Activated T-cell treated with anti-CD3 and anti-CD28 coated beads, Interleukin-2, amount 50 U/mL, for 4 hours (primary cell): ENCODE measurements at places on chromosomes 5 and 9. TPM values are rescaled to one million over a fixed set of nuclear protein-coding genes. Genes with fewer than 3 reads are reported as not detected.

GDA gene
- total RNA-seq = 0.22 TPM

FABP6 gene
- not detected for total RNA-seq

JADE2 gene
- total RNA-seq = 76.8 TPM

PHF24 gene
- total RNA-seq = 0.08 TPM

PCDHB10 gene
- total RNA-seq = not detected

MEIKIN gene
- not detected for total RNA-seq

CDKN2B-AS1 gene
- not detected for total RNA-seq

OR13C8 gene
- total RNA-seq = not detected

CATSPER3 gene
- total RNA-seq = 0.38 TPM

NACC2 gene
- 5.9 TPM for total RNA-seq

CRHBP gene
- not detected for total RNA-seq

GABRG2 gene
- total RNA-seq = not detected

GARNL3 gene
- total RNA-seq = 1.5 TPM

SPINK7 gene
- not detected for total RNA-seq

ANKRD34B gene
- total RNA-seq = not detected

PAEP gene
- not detected for total RNA-seq

LHX3 gene
- total RNA-seq = 0.08 TPM

LRRC14B gene
- total RNA-seq = not detected

CLK4 gene
- total RNA-seq = 16.7 TPM

ADGRD2 gene
- not detected for total RNA-seq

PPP2R2B gene
- 0.84 TPM for total RNA-seq

FOXD4L5 gene
- total RNA-seq = not detected

DNAJC25 gene
- 6.5 TPM for total RNA-seq

ARID3C gene
- total RNA-seq = not detected

XRCC4 gene
- 7.6 TPM for total RNA-seq

C5orf63 gene
- total RNA-seq = 6.1 TPM

TPPP gene
- total RNA-seq = 0.08 TPM

SLC34A3 gene
- total RNA-seq = not detected

ISL1 gene
- not detected for total RNA-seq

LIFR gene
- 0.23 TPM for total RNA-seq

SLC6A19 gene
- not detected for total RNA-seq

PRDM9 gene
- total RNA-seq = not detected

IL7R gene
- total RNA-seq = 54.7 TPM

C5 gene
- total RNA-seq = 0.27 TPM

RMI1 gene
- total RNA-seq = 18.2 TPM

CNOT8 gene
- total RNA-seq = 50.1 TPM

PCSK1 gene
- not detected for total RNA-seq

OR1Q1 gene
- total RNA-seq = not detected

FAM78A gene
- total RNA-seq = 29.8 TPM

TMEM38B gene
- 22.7 TPM for total RNA-seq

NOXA1 gene
- total RNA-seq = 0.46 TPM

CNTNAP3B gene
- not detected for total RNA-seq

OR1L4 gene
- not detected for total RNA-seq

PKD2L2 gene
- total RNA-seq = not detected
